Stimulated activated CD4-positive, alpha-beta T cell treated with anti-CD3 and anti-CD28 coated beads, Interleukin-1b, Interleukin-23, amount 100 ng/mL, for 48 hours (primary cell): ENCODE measurements at places on chromosomes 11 and 22.

DNA sequence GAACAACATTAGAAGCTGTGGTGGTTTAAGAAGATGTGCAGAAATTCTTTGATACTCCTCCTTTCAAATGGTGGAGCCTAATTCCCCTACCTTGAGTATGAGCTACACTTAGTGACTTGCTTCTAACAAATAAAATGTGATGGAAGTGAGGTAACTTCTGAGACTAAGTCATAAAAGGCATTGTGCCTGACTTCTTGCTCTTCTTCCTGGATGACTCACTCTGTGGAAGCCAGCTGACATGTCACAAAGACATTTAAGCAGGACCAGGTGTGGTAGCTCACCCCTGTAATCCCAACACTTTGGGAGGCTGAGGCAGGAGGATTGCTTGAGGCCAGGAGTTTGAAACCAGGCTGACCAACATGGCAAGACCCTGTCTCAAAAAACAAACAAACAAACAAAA, 3.9 kb upstream of the PLA2G3 start:
- DNase-seq, result no peak

DNA sequence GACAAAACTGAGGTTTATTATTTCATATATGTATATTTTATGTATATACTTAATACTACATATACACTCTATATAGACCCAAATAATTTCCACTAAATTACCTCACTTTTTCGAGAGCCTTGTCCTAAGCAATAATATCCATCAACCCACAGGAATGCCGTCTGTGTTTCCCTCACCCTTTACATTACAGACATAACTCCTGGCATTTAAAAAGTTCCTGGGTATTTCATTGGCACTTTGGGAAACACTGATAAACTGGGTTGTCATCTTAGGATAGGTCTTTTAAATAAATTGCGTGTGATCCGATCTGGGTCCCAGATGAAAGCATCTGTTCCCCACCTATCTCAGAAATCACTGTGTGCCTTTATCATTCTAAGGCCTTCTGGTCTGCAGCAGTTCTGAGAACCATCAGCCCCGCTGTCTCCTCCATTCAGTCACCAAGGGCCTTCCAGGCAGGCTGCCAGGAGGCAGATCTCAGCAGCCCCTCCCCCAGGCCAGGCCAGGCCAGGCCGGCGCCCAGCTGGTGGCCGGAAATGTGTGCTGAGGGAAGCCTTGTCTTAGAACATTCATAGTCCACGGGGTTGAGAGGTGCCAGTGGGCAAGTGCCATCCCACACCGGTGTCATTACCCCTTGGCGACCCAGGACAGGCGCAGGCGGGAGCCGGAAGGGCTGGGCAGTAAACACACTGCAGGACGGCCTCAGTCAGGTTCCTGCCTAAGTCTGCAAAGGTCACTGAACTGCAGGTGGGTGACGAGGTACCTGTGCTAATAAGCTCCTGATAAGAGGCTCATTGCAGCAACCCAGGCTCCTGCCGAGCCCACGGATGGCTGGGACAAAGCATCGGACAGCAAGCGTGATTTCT, 3.3 kb downstream of the FGF19 start:
- no peak for DNase-seq

DNA sequence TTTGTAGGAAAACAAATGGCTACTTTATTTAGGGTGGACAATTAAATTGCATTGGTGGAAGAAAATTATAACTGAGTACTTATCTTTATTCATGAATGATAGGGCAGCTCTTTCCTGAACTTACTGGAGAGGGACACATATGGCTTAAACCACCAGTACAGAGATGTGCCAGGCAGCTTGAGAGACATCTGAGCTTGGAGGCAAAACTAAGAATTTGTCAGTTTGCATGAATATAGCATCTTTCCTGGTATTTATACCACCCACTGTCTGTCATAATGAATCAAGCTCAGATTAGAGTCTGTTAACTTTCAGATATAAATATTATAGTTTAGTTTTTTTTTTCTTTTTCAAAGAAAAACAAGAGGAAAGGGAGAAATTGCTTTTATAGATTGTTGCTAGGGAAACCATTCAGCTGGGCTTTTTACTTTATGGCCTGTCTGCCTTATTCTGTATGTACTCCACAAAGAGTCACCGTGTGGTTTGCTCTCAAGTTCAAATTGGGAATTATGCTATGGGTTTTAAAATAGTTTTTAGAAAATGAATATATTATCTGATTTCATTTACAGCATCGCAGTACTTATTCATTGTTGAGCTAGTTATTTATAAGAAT, 477.0 kb upstream of the CHORDC1 start:
- DNase-seq, result no peak

DNA sequence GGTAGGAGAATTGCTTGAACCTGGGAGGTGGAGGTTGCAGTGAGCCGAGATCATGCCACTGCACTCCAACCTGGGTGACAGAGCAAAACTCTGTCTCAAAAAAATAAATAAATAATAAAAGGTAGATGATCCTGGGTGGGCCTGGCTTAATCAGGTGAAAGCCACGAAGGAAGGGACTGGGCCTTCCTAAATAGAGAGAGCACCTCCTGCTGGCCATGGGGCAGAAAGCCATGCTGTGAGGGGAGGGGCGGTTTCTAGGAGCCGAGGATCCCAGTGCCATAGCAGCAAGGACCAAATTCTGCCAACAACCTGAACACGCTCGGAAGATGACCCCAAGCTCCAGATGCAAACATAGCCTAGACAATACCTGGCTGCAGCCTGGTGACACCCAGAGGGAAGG, 24.5 kb upstream of the DGKZ start:
- no peak for DNase-seq

DNA sequence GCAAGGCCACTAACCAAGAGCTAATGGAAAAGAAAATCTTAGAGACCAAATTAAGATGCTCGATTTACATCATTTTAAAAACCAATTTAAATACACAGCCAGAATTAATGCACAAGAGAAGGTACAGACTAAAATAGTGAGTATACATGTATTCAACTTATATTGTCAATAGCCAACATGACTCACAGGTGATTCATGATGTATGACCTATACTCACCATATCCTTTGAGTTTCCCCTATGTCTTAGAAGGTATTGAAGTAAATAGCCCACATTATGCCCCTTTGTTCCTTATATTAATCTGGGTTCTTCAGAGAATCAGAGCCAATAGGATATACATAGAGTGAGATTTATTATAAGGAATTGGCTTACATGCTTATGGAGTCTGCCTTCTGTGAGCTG, 97.5 kb upstream of the ANO3 start:
- DNase-seq, result no peak

- DNase-seq, result no peak
These were observed 12.3 kb downstream of the KCNJ5 start for GRCh38 chr11:128903248-128904061.
